NCI-H524 (cell line): ENCODE measurements at places on chromosomes 5 and 9.

DNA sequence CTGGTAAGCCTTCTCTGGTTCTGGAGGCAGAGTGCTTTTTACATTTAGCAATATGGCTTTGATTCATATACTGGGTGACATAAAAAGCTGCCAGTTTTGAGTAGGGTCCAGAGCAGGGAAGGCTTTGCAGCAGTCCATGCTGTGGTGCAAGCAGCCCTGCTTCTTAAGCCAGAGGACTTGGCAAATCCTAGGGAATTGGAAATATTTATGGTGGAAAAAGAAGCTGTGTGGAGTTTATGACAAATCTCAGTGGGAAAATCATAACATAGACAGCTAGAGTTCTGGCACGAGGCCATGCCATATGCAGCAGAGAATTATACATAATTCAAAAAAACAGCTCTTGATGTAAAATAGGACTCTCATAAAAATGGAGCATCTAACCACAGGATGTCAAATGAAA lies 536.4 kb downstream of the RASEF start:
- no peak for DNase-seq

DNA sequence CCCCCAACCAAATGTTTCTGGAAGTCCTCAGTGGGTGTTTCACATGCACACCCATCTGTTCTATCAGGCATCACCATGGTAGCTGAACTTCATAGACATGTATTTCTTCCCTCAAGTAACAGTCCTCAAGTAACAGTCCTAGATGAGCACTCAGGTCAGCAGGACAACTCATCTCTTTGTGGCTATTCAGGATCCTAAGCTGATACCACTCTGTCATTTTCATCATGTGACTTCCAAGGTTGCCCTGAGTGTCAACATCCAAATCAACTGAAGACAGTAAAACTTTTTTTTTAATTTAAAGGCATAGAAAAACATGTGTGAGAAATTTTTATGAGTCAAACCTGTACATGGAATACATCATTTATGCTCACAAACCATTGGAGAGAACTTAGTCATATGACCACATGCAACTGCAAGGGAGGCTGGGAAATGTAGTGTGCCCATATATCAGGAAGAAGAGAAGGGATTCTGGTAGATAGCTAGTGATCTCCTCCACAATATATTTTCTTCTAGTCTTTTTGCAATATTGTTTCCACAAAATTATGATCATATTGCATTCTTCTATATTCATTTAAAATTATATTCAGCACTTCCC lies 64.2 kb upstream of the FST start:
- no peak for DNase-seq

- no peak for DNase-seq
Measured at GRCh38 chr9:20382460-20383071, 239.7 kb downstream of the MLLT3 start.

DNA sequence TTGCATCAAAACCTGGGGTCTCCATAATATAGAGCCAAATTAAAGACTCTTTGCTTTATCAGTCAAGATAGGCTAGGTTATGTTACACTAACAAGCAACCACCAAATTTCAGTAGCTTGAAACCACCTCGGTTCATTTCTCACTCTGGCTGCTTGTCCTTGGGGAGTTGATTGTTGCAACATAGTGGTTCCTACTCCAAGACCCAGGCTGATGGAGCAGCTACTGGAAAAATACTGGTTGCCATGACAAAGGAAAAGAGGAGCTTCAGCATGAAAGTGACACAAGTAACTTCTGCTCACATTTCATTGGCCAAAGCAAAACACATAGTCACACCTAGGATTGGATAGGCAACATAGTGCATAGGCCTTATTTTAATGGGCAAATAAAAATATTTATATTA lies 18.5 kb upstream of the RCL1 start:
- no peak for DNase-seq

DNA sequence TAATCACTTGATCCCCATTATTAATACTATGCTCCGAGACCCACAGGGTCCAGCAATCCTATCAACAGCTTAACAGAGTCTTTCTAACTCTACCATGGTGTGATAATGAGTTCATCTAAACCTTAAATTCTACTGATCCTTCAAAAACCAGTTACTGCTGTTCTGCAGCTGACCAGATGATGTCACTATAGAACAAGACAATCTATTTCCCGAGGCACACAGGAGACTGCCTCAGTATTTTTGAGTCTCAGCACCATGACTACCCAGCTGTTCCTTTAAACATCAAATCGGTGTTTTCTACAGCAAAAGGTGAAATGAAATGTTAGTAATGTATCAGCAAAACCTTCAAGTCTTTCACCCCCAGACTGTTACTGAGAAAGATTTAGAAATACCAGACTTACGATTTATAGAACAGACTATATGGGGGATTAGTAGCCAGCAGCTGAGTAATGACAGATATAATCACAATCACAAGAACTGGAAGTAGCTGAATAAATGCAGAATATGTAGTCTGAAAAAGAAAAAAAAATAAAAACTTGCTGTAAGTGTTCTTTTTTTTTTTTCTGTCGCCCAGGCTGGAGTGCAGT lies 16.9 kb downstream of the DNAJC18 start:
- DNase-seq: peak; percentile 67

- peak; percentile 26 for DNase-seq
Measured at GRCh38 chr5:94893412-94894135, 275.1 kb downstream of the SLF1 start.

GRCh38 chr9:124934290-124934689 lies 6.6 kb downstream of the GOLGA1 start:
- DNase-seq: no peak

GRCh38 chr9:81874931-81875330 lies 53.3 kb upstream of the SPATA31D4 start:
- DNase-seq: no peak

- DNase-seq: no peak
Measured at GRCh38 chr9:104091116-104091515, 3.0 kb upstream of the SMC2 start.

DNA sequence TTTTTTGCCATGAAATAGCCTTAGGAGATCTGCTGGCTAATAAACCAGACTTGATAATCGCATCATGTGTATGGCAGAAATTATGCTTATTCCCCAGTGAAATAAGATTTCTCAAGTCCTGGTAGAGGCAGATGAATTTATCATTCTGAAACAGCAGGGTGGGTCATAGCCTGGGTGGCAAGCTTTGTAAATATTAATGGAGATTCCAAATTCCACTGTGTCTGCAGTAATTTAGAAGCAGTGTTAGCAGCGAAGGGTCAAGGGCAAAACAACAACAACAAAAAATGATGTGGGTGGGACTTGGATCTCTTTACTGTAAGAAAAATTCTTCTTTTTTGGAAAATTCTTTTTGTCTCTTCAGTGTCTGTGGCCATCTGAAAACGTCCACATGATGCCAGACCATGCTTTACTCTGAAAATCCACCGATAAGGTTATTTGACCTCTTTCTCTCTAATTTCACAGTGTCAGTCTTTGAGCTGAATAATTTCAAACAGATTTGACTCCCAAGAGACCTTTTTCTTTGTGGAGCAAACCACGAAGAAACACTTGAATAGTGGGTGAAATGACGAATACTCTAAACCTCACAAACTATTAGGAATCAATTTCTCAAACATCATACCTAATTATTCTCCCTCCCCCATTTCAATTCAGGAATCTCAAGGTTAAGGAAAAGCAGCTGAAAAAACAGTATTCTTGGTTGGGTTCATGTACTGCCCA lies 106.0 kb upstream of the RPS23 start:
- DNase-seq: no peak

DNA sequence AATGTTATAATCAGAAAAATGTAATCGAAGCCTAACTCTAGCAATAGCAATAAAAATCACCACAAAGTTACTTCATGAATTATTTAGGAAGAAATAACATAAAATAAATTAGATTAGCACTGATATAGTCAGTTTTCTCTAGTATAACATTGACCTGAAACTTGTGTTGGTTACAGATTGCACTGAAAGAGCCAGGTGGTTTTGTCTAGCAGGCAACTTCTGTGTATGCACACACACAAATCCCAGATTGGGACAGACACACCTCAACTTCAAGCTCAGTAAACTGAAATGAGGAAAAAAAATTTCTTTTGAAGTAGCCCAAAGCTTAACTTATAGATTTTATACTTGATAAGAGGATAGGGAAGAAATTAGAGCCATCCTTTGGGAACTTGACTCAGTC lies 129.3 kb downstream of the EFNA5 start:
- DNase-seq: no peak

DNA sequence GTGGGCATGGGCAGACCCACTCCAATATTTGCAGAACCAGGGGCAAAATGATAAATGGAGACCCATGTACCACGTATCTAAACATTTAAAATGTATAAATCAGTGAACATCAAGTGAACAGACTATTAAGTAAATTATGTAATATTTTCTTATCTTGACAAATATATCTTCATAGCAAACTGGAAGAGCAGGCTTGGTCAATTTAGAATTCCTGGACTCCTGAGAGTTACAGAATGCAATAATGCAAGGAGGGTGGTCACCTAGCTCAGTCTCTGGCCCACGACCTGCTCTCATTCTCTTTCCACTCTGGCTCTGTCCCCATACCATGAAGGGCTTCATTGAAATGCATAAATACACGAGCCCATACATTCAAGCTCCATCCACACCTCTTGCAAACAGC lies 398.0 kb downstream of the ENC1 start:
- no peak for DNase-seq

DNA sequence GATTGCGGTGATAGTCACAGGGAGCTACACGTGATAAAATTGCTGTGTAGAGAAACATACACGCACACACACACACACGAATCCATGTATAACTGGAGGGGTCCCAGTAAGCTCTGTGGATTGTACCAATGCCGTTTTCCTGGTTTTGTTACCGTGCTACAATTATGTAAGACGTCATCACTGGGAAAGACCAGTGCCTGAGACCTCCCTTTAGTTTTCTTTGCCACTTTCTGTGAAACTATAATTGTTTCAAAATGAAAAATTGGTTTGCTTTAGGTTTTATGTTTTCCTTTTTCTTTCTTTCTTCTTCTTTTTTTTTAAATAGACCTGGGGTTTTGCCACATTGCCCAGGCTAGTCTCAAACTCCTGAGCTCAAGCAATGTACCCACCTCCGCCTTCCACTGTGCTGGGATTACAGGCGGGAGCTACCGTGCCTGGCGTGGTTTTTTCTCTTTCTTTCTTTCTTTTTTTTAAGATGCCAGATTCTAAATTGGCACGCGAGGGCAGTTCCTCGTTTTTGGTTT lies 21.3 kb downstream of the OR2V2 start:
- DNase-seq: no peak
